Stimulated activated CD4-positive, alpha-beta T cell treated with anti-CD3 and anti-CD28 coated beads, Interleukin-15, amount 100 ng/mL, for 1 hour (primary cell): ENCODE measurements at places on chromosomes 2 and 18.

GRCh38 chr2:55090702-55091101 is 40.5 kb upstream of the RTN4 start:
- DNase-seq: no peak

- no peak for DNase-seq
Observed at GRCh38 chr2:83959266-83959665, 499.8 kb downstream of the SUCLG1 start.

- no peak for DNase-seq
Observed at GRCh38 chr2:181673173-181673572, 7.1 kb downstream of the NEUROD1 start.

DNA sequence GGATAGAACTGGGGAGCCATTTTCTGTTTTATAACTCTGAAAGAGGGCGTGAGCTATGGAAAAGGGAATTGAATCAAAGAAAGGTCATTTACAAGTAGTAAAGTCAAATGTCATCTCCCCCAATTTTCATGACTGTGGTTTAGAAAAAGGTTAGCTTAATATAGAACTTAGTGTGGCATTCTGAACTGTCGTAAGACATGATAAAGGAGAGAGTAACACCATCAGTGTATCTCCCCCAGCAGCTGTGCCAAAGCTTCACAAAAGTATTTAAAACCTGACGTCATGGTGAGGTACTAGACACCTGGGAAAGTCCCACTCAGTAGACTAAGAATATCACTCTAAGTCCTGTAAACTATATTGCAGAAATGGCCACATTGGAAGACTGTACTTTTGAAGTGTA is 5.8 kb upstream of the IKZF2 start:
- DNase-seq: no peak

- no peak for DNase-seq
Observed at GRCh38 chr18:48714873-48715272, 176.0 kb downstream of the CTIF start.

DNA sequence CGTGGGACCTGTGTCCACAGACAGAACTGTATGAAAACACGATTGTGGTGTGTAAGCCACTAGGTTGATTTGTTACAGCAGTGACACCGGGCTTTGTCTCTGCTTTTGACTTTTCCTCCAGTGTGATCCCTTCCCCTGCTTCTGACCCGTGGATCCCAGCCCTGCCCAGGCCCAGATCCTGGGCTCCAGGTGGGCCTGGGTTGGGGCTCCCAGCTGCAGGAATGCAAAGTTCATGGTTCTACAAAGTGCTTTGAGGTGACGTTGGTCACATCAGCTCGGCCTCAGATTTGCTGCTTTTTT is 26.8 kb downstream of the HPCAL1 start:
- no peak for DNase-seq

DNA sequence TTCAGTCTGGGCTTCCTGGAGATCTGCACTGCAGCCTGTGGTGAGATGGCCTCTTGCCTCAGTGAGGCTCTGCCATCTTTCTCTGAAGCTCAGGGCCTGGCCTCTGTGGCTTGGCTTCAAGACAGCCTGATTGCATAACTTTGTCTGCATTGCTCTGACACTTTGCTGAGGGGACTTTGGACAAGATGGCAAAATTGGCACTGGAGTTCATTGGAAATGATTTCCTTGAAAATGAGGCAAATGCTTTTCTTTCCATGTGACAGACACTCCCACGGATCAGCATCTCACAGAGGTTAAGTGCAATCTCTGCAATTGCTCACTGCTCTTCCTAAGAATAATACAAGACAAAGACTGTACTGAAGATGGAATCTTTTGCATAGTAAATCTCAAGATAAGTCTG is 166.8 kb downstream of the KCNS3 start:
- no peak for DNase-seq

- DNase-seq: no peak
Observed at GRCh38 chr2:212667751-212668316, 129.2 kb upstream of the ERBB4 start.

- no peak for DNase-seq
Observed at GRCh38 chr2:227337442-227337841, 12.4 kb downstream of the MFF start.

DNA sequence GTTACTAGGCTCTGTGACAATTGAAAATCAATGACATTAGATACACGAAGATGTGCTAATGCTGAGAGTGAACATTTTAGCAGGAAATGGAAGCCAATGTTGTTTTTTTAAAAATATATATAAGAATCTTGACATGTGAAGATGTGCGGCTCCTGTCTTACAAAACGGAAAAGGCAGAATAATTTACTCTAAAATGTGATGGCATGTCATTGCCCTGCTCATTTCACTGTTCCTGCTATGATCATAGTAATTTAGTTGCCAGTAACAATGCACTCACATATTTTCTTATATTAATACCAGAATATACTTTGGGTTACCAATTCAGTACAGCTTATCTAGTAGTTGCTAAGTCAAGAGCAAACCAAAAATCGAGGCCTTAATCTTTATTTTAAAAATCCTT is 10.3 kb downstream of the EPHA4 start:
- no peak for DNase-seq

DNA sequence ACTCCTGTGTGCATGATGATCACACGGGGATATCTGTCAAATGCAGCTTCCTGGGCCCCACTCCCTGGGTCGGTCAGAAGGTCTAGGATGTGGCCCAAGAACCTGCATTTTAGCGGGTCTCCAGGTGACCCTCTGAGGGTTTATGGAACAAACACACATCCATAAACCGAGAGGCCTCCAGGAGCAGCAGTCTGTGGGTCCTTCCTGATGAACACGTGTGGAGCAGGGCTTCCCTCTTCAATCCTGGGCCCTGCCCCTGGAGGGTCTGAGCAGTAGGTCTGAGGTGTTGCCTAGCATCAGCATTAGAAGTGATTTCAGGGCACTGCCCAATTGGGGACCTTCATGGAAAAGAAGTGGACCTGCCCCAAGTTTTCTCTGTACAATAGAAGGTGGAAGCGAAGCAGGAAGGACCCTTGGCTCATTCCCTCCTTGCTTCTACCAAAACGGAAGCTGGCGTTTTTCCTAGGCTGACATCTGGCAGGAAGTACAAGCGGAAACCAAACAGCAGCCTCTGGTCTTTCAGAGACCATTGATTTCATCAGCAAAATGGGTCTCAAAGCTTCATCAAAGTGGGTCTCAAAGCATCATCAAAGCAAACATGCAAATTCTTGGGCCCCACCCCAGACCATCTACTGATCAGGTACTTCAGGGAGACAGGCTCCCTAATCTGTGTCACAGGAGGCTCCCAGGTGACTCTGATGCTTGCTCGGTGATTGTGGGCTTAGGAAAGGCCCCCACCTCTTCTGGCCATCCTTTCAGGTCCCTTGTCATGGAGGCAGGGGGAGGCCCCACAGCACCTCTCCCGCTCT is 30.7 kb downstream of the INO80C start:
- no peak for DNase-seq

- DNase-seq: no peak
Observed at GRCh38 chr2:113167115-113167932, 6.4 kb upstream of the PSD4 start.
